ENCODE measurements at places on chromosomes 2 and 18.

DNA sequence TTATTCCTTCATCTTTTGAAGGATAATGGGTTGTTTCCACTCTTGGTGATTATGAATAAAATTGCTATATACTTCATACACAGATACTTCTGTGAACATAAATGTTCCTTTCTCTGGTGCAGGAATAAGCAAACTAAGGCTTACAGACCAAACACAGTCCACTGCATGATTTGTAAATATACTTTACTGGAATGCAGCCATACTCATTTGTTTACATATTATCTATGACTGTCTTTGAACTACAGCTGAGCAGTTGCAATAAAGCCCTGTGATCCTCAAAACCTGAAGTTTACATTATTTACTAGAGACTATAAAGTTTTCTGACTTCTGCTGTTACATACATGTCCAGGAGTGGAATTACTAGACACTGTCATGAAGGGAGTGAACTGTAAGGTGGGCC, 381.0 kb upstream of the CNTNAP5 start:
- no peak for DNase-seq

GRCh38 chr2:26412091-26412673, 10.5 kb downstream of the DRC1 start:
- no peak for DNase-seq

DNA sequence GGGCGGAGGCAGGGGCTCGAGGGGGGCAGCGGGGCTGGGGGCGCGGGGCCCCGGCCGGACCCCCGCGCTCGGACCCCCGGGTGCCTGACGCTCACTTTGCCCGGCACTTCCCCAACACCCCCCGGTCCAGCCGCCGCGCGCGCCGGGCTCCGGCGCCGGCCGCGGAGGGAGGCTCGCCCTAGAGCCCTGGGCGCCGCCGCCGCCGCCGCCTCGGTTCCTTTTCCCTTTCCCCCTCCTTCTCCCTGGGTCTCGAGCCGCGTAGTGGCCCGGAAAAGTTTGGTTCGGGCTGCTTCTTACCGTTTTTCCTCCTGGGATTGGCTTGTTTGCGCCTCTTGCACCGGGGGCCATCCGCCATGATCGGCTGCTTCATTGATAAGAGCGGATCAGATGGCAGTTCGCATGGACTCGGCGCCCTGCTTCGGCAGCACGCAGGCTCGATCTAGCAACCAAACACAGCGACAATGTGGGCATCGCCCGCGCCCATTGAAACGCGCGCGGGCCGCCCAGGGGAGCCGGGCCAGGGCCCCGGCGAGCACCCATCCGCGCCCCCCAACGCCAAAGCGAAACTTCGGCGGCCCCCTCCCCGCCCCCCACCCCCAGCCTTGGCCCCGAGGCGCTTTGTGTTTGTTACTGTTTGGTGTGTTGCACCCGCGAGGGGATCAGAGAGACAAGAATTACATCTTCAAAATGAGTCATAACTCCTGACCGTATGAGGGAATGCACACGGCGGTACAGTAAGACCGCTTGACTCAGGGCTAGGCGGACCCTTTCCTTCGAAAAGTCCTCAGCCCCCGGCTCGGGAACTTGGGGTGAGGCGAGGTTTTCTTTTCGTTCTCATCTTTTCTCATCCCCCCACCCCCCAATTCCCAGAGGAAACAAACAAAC, 2.7 kb downstream of the ZEB2 start:
- peak; percentile 86 for DNase-seq

- DNase-seq: no peak
These were observed 326.3 kb upstream of the ZNF521 start for GRCh38 chr18:25678221-25678620.

GRCh38 chr2:7539077-7539476, 621.9 kb downstream of the RNF144A start:
- DNase-seq: no peak

- DNase-seq: no peak
These were observed 67.3 kb downstream of the RHBDD1 start for GRCh38 chr2:226903179-226903578.

DNA sequence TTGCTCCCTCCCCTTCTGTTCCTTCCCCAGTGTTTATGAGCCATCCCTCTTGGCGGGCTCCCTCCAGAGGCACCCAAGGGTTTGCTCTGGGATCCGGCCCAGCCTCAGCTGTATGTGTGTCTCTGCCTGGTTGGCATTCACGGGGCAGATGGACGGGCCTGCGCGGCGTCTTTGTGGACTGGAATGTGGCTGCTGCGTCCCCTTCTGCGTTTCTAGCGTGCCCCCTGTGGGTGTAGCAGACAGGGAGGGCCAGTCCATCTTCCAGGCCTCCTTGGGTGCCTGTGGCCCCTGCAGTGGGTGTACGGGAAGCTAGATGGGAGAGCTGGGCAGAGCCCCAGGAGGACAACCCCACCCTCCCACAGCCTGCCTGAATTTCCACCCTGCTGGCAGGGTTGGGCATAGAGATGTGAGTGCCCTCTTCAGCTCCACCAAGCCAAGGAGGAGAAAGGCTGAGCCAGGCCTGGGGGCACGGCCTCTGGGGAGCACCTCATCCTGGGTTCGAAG, 15.7 kb downstream of the GPC1 start:
- no peak for DNase-seq

DNA sequence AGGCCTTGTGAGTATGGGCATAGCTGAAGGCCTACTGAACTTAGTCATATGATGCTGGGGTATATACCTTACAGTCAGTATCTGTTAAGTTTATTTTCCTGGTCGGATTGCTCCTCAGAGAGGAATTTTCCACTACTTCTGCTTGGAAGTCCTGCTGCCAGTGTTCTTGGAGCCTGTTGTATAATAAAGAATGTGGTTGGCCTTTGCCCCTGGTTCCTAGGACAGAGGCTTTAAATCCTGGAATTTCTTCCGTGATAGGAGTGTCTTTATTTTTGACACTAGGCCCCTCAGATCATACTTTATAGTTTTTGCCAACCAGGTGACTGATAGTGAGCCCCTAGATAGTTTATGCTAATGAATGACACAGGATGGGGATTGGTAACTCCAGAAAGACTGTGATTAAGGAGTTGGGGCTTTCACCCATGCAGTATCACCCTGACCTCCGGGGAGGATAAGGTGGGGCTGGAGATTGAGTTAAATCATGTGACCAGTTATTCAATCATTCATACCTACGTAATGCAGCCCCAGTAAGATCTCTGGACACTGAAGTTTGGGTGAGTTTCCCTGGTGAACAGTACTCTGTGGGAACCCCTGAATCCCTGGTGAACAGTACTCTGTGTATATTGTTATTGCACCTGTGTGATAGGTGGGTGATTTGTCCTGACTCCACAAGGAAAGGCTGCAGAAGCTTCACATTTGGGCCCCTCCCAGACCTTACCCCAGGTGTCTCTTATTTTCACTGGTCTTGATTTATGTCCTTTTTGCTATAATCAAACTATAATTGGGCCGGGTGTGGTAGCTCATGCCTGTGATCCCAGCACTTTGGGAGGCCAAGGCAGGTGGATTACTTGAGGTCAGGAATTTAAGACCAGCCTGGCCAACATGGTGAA, 56.9 kb downstream of the COMMD1 start:
- DNase-seq: no peak

GRCh38 chr18:11719621-11720020, 30.6 kb downstream of the GNAL start:
- no peak for DNase-seq

DNA sequence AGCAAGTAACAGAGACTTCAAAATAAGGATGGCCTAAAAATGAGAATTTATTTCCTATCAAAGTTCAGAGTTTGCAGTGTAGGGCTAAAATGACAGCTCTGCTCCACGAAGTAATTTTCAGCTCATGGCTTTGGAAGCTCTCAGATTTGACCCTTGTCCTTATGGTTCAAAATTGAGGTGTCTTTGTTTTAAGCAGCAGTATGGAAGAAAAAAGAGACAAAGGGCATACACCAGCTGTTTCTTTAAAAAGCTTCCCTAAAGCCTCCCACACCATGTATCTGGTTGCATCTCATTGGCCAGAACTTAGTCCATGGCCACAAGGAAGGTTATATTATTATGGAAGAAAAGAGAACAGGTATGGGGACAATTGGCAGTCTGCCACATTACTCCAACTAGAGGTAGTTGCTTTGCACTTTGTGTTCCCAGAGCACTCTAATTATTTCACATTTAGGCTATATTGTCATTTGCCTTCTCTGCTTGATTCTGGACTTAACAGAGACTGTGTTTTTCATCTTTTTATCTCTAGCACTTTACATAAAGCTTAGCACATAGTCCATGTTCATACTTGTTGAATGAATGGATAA, 180.4 kb downstream of the MCFD2 start:
- DNase-seq: no peak

GRCh38 chr2:121579309-121579708, 48.6 kb downstream of the RNU4ATAC start:
- DNase-seq: no peak

DNA sequence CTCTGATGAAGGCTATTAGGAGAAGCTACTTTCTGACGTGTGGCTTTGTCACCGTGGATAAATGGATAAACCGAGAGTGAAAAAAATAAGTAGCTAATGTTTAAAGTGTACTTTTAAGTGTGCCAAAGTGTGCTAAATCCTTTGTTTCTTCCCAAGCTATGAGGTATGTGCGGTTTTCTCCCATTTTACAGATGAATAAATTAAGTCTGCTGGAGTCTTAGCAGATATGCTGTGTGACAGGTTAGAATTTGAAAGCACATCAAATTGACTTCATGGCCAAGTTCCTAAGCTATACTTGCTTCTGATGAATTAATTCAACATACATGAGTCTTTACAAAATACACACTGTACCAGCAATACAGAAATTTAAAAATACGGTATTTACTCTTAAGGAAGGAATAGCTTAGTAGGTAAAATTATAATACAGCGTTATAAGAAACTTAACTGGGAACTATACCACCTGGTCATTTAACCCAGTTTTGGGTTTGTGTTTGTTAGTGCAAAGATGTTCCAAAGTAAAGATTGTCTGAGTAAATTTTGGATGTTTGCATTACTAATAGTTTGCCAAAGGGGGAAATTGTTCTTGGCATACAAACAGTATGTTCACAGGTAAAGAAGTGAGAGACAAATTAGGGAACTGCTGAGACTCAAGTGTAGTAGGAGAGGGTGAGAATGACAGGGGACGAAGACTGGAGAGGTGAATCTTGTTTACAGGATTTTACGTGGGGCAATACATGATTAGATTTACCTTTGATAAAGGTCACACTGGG, 1.4 kb downstream of the AGPS start:
- no peak for DNase-seq

DNA sequence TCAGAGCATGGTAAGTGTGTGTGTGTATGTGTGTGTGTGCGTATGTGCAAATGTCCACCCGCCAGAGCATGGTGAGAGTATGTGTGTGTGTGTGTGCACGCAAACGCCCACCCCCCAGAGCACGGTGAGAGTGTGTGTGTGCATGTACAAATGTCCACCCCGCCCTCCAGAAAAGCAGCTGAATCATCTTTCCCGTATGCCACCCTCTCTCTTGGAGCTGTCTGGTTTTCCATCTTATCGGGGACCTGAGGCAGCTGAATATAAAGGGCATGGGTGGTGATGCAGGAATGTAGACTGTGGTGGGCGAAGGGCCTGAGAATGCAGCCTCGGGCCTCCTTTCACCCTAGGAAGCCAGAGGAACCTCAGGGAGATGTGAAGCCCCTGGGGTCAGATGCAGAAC, 66.9 kb downstream of the COPS7B start:
- no peak for DNase-seq

DNA sequence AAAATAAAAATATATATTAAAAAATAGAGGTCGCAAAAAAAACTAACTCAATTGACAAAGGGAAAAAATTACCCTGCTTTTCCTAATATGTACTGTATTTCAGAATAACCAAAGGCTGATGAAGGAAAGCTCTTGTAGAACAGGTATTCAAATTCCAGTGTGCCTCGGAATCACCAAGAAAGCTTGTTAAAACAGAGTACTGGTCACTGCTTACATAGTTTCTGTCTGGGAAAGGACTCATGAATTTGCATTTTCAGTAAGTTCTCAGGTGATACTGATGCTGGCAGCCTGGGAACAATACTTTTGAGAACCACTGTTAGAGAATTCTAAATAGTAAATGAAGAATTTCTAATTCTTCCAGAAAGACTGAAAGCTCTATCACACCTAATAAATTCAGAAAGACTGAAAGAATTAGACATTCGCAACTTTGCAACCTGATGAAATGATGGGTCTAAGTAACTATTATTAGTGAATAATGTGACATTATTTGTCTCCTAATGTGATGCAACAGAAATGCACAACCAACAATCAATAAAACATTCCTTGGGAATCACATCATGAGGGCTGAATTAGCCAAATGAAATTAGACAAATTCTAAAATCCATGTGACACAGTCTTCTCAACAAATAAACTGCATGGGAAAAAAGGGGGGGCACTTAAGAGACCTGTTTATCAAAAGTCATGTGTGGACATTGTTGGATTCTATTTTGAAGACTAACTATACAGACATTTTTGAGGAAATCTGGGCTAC, 21.9 kb downstream of the RPRD1A start:
- DNase-seq: no peak
